K562 (cell line): ENCODE measurements at places on chromosomes 12 and 14. TPM values are rescaled to one million over a fixed set of nuclear protein-coding genes. Genes with fewer than 3 reads are reported as not detected.
A peak's percentile ranks its signal among the peaks of the same experiment; 100 is the strongest.

SPX gene
- 0.11 TPM in 2 replicates for total RNA-seq

ZNF219 gene
- total RNA-seq = 9.3 and 10.6 TPM in 2 replicates

ENDOU gene
- total RNA-seq = not detected in 2 replicates

VTI1B gene
- 69.1 and 70.7 TPM in 2 replicates for total RNA-seq

ACSM4 gene
- total RNA-seq = not detected in 2 replicates

EPS8 gene
- total RNA-seq = 0.22 and 0.44 TPM in 2 replicates

- DNase-seq = no peak
Observed at GRCh38 chr14:72815430-72815829, 78.5 kb downstream of the DPF3 start.

- DNase-seq = peak; percentile 48
Observed at GRCh38 chr12:116863275-116863767, 17.9 kb downstream of the HRK start.

DNA sequence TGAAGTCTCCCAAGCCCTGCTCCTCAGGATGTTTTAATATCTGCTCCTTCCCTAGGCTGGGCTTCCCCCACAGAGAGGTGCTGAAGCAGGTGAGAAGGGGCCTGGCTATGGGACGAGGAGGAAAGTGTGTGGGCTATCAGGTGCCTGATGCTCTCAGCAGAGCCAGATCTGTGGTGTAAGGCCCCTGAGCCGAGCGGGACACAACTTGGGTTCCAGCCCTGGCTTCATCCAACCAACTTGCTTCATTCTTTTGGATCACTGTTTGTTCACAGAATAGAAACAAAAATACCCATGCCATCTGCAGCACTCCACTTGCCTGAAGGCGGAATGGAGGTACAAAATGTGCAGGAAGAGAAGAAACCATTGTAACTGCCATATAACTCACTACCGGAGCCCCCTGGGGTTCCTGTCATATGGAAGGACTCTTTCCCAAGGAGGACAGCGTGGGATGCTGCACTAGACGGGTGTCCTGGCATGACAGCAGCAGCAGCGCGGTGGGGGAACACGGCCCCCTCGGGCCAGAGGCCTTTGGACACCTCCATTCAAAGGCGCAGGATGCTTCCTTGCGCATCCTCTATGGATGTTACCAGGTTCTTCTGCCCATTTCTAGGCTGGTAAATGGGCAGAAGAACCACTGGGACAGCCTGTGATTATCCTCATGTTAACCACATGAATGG lies 95.8 kb downstream of the CRACR2A start:
- DNase-seq = no peak

- no peak for DNase-seq
Observed at GRCh38 chr14:31712244-31713127, 151.3 kb downstream of the NUBPL start.

- DNase-seq = no peak
Observed at GRCh38 chr14:32865827-32866376, 72.8 kb upstream of the NPAS3 start.

GRCh38 chr14:100524933-100525243 lies 62.3 kb downstream of the BEGAIN start:
- peak; percentile 66 for DNase-seq

- no peak for DNase-seq
Observed at GRCh38 chr14:103626146-103626850, 2.7 kb upstream of the KLC1 start.

DNA sequence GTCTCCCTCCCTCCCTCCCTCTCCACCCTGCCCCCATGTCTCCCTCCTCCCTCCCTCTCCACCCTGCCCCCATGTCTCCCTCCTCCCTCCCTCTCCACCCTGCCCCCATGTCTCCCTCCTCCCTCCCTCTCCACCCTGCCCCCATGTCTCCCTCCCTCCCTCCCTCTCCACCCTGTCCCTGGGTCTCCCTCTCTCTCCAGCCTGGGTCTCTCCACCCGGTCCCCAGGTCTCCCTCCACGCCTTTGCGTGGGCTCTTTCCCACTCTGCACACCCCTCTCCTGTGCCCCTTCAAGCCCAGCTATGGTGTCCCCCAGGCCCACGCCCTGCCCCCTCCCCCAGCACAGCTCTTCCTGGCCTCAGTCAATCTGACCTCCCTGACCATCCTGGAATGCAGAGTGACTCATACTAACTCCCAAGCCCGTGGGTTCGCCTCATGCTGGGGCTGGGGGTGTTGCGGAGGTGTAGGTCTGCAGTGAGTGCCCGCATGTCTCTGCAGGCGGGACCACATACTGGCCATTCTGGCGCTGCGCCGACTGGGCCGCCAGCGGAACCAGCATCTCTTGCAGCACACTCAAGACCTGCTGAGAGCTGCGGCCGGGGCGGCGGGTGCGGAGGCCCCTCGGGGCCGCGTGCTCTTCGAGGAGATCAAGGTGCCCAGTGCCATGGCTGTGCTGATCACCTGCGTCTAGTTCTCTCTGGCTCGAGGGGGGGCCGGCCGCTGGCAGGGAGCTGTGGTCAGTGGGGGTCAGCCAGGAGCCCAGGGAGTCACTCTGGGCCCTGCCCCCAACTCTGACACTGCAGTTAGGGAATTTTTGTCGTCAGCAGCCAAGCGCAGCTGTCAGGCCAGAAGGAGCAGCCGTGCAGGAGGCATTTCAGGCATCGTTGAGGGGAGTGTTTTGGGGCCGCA lies 13.5 kb upstream of the TNFAIP2 start:
- DNase-seq = peak; percentile 28

DNA sequence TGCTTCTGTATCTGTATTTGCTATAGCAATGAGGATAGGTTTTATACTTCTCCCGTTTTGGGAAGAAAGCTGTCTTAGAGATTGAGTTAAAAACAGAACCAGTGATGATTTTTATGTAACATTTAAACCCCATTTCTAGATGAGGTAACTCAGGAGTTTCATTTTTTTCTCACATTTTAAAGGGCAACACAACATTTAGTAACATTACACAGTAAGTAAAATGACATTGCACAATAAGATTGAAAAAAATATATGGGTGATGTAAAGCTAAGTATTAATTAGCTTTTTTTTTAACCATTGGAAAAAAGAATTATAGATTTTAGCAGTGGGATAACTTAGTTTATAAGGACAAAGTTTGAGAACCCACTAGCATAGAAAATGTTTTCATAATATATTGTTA lies 25.2 kb upstream of the SCFD1 start:
- DNase-seq = no peak

GRCh38 chr14:76282581-76282980 lies 93.4 kb upstream of the ESRRB start:
- no peak for DNase-seq

- no peak for DNase-seq
Observed at GRCh38 chr14:32698831-32699230, 239.8 kb upstream of the NPAS3 start.

DNA sequence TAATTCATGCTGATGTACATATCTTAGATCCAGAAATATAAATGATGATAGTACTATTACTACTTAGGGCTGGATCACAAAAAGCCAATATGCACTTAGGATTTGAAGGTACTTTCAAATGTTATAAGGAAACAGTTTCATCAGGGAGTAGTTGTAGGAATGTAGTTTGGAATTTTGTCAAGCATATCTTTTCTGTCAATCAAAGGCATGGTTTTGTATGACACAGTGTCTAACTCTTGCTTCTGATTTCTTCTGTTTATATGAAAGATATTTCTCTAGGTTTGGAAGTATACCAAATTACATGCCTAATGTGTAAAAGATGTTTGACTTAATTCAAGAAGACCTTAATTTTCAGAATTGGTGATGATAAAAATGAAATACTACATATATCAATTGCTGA lies 135.7 kb downstream of the RAD51B start:
- DNase-seq = no peak

DNA sequence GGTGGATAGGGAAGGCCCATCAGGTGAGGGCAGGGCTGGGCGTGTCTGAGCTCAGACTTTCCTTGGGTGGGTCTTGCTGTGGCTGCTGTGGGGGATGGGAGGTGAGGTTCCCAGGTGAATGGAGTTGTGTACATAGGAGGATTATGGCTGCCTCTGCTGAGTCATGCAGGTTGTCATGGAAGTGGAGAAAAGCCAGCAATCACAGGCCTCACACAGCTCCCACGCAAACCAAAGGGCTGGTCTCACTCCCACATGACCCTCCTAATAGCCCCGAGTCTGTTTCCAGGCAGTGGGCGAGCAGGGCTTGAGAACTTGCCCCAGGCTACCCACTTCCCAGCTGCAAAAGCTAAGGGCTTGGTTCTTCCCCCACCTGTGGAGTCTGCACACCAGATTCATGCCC lies 149.5 kb downstream of the IPO8 start:
- DNase-seq = no peak

- no peak for DNase-seq
Observed at GRCh38 chr12:122721057-122721545, 4.5 kb upstream of the HCAR3 start.

GRCh38 chr12:53345486-53346188 lies 9.5 kb upstream of the SP7 start:
- DNase-seq = no peak

DNA sequence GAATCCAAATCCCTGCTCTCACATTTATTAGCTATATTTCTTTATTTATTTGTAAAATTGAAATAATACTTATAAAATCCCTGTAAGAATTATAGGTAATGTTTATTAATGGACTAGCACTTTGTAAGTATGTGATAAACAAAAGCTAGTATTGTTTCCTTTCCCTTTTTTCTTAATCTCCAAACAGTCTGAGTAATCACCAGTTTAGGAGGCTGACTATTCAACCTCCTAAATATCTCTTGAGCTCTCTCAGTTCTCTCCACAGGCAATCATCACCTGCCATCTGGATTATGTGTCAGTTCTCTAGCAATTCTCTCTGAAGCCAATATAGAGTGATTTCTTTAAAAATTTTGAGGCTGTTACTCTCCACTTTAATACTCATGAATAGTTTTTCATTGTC lies 9.2 kb upstream of the LYZ start:
- DNase-seq = no peak

GRCh38 chr14:89430391-89431236 lies 13.6 kb upstream of the FOXN3 start:
- DNase-seq = no peak

DNA sequence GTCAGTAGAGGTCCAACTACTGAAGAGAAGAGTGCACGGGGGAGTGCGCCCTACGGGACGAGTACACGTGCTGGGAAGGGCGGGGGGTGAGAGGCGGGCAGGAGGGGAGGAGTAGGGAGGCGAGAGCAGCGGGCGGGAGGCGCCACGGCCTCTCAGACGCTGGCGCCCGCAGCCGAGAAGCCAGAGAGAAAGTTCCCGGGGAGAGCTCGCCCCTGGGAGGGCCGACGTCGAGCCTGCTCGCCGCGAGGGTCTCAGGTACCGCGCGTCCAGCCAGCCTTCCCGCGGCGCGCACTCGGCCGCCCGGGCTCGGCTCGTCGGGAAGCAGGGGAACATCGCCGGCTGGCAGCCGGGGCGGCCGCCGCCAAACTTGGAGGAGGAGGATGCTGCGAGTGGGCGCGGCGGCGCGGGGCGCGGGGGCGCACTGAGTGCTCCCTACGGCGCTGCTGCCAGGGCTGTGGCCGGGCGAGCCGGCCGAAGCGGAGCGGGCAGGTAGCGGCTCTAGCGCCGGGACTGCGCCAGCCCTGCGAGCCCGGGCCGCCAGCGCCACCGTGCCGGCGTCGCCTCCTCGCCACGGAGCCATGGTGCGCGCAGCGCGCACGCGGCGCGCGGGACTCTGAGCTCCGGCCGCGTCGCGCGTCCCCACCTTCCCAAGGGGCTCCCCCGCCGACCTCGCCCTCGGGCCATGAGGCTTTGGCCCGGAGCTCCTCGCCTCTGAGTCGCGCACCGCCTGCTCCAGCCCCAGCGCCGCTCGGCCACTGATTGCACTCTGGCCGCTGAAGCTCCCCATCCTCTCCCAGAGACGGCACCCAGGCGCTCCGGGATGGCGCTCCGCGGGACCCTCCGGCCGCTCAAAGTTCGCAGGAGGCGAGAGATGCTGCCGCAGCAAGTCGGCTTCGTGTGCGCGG lies at the start of gene SLC24A4:
Gene SLC24A4 (plus strand): TSS at position 155 of the 905 bp plus-strand sequence. CDS start 666 bp downstream, at position 821.
- no peak for DNase-seq

DNA sequence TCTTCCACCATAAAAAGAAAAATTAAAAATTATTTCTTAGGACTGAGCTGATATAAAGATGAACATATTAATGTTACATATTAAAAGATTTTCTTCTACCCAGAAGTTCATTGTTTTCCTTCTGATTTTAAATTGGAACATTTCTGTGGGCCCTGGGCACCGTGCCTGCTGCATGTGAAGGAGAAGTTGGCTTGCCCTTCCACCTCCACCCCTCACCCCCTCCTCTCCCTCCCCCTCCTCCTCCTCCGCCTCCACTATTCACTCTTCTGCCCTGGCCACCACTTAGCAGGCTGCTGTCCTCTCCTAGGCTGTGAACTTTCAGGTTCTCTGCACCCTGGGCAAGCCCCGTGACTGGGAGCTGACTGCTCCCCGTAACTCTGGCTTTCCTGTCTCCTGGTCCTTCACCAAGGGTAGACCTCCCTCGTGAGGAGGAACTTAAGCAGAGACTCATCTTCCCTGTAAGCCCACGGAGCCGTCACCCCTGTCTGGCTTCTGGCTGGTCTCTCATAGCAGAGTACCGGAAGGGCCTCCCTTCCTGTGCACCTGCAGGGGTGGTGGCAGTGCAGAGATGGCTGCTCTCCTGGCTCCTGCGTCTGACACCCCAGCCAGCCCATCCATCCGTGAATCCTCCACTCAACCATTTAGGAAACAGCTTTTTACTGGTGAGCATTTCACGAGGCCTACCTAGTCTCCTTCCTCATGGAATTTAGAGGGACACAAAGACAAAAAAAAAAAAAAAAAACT lies 12.8 kb downstream of the TUNAR start:
- DNase-seq = no peak
